ENCODE measurements at places on chromosomes 12 and 14. TPM values are rescaled to one million over a fixed set of nuclear protein-coding genes. Genes with fewer than 3 reads are reported as not detected.

DNA sequence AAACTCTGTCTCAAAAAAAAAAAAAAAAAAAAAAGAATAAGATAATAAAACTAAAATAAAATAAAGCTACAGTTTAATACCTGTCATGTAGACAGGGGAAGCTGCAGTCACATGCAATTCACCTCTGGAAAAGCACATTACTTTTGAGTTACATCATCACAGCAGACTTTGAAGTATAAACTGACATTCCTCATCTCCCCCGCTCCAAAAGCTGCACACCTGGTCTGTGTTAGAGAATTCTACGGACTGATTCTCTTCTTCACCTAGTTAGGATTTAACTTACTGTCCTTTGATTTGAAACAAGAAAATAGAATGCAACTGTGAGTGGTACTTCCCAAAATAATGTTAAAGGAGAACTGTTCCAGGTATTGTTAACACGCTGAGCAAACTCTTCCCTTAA lies 25.1 kb downstream of the SPPL3 start:
- peak; percentile 17 for DNase-seq
- no peaks in the 10 kb centered on the region for H3K4me1 ChIP-seq
- H3K27me3 ChIP-seq = no peaks in the 10 kb centered on the region

DNA sequence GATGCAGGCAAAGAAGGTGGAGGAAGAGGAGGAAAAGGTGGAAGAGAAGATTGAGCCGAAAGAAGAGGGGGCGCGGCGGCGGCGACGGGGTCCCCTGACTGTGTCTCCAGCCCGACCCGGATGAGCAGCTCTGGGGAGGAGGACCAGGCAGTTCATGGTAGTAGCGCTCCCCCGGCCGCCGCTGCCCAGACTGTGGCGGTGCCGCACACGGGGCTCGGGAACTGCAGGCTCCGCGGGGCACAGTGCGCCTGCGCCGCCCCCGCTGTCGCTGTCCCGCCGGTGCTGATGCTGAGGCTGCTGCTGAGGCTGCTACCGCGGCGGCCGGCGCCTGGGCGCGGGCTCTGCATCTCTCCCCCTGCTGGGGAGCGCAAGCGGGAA lies at the start of gene KCNH5:
Gene KCNH5, minus strand, starts transcription at position 225 of the 378 bp plus-strand sequence. CDS start 272 bp downstream, outside the sequence.
- H3K27me3 ChIP-seq = peaks cover 64% of the 10 kb centered on the region
- peak; percentile 83 for DNase-seq
- no peak within 1 kb of the TSS for H3K27ac ChIP-seq
- H3K4me3 ChIP-seq = peak within 1 kb of the TSS; percentile 79
- H3K36me3 ChIP-seq = no peaks in the 10 kb centered on the region

The SLC5A8 gene
- 0.35 TPM for total RNA-seq

The TAS2R19 gene
- 6.0 TPM for total RNA-seq

DNA sequence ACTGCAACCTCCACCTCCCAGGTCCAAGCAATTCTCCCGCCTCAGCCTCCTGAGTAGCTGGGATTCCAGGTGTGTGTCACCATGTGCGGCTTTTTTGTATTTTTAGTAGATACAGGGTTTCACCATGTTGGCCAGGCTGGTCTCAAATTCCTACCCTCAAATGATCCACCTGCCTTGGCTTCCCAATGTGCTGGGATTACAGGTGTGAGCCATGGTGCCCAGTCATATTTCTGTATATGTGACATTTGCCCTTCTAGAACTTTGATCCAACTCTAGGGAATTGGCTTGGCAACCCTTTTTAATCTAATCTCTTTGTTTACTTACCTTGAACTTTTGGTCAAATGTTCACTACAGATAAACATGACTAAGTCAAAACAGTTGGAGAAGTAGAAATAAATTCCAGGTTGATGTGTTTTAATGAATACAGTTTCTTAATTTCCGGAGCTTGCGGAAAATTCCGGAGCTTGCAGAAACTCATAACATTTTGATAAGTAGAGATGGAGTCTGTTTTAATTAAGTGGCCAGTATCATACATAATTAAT lies 11.5 kb upstream of the PEBP1 start:
- no peak overlapping the region for H3K4me3 ChIP-seq
- DNase-seq = no peak
- H3K27me3 ChIP-seq = no peaks in the 10 kb centered on the region

The NUAK1 gene
- 16.9 TPM for total RNA-seq

The FAM181A gene
- not detected for total RNA-seq

DNA sequence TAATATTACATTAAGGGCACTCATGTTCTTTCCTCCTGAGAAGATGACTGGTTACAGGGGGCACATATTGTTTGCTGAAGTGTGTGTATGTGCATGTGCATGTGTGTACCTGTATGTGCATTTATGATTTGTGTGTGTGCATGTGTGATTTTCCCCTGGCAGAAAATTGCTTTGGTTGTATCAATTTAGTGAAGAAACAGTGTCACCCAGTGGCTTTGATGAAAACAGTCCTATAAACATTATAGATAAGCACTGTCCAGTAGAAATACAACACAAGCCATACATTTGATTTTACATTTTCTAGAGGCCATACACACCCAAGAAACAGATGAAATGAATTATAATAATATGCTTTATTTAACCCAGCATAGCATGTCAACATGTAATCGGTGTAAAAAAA lies 8.6 kb downstream of the PDE3A start:
- DNase-seq = no peak
- no peak overlapping the region for H3K4me3 ChIP-seq
- H3K36me3 ChIP-seq = no peaks in the 10 kb centered on the region
- H3K27me3 ChIP-seq = peaks cover 7% of the 10 kb centered on the region

DNA sequence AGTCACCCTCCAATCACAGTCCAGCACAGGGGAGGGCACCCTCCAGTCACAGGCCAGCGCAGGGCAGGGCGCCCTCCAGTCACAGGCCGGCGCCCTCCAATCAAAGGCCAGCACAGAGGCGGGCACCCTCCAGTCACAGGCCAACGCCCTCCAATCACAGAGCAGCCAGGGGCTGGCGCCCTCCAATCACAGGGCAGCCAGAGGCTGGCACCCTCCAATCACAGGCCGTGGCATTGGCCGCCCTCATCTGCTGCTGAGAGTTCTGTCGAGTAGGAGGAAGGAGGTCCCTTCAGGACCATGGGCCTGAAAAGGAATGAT lies 26.6 kb downstream of the DDX51 start:
- no peak overlapping the region for H3K4me3 ChIP-seq
- H3K27ac ChIP-seq = no peak overlapping the region
- no peaks in the 10 kb centered on the region for H3K4me1 ChIP-seq
- peaks cover 11% of the 10 kb centered on the region for H3K36me3 ChIP-seq
- H3K27me3 ChIP-seq = no peaks in the 10 kb centered on the region
- DNase-seq = peak; percentile 65

The BEGAIN gene
- 6.6 TPM for total RNA-seq

DNA sequence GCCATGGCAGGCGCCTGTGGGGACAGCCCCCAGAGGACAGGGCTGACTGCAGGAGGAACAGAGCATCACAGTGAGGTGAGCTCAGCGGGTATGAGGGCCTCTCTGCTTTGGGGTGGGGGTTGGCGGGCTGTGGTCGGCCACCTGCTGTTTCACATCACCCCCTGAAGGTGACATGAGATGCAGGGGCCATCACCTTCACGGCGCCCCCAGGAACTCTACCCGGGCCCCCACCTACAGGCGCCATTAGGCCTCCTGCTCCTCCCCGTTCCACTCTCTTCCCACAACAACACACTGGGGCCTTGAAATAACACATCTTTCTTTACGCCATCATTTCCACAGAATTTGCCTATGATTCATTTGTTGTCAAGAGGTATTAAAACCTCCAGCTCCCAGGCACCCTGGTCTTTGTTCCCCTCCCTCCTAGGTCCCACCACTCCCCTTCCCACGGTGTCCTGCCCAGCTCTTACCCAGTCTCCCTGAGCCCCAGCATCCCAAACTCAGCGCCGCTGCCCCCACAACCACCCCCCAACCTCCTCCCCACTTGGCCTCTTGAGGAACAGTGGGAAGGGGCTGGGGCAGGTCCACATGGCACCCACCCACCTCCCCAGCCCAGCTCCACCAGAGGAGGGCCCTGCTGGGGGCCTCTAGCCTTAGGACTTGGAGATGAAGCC lies 12.7 kb upstream of the HDAC7 start:
- DNase-seq = no peak
- no peak overlapping the region for H3K4me3 ChIP-seq
- H3K27me3 ChIP-seq = no peaks in the 10 kb centered on the region

DNA sequence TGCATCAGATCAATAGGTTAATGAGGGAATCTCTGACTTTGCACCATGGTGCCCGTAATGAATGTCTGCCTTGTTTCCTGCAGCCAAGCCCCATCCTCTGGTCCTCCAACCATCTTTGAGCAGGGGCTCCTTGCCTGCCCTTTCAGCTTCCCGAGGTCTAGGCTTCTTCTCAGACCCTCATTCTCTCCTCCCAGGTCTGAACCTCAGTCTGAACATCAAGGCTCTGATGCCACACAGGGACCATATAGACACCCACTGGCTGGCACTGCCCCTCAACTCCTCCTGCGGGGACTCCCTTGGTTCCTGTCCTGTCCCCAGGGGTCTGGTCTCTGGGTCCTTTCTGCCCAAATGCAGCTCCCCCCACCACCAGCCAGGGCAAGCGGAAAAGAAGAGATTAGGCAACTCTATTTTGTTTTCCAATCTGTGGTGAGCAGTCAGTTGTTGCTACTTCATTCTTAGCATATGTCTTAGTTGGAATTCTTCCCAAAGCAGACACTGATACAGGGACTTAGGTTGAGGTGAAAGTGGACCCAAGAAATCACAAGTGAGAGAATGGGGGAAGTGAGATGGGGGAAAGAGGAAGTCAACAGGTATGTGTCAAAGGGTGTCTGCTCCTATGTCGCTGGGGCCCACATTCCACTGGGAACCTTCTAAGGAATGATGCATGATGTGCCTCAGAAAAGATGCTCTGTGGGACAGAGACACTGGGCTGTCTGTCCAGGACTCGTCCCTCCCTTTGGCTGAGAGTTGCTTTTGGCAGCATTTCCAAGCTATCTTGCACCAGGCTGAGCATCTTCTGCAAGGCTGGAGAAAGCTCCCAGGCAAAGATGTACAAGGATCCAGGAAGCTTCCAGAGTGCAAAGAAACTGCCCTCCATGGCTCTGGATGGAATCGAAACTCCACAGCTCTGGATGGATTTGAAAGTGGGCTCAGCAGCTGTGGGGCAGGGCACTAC lies 1096.5 kb upstream of the TMEM132C start:
- no peaks in the 10 kb centered on the region for H3K27me3 ChIP-seq
- H3K27ac ChIP-seq = no peak overlapping the region
- no peak for DNase-seq

The TRAFD1 gene
- 35.6 TPM for total RNA-seq

The TMEM229B gene
- 1.6 TPM for total RNA-seq

- no peaks in the 10 kb centered on the region for H3K36me3 ChIP-seq
- H3K27me3 ChIP-seq = no peaks in the 10 kb centered on the region
- DNase-seq = peak; percentile 71
- no peak overlapping the region for H3K4me3 ChIP-seq
- peaks cover 10% of the 10 kb centered on the region for H3K4me1 ChIP-seq
Measured at GRCh38 chr12:85575120-85576096, 260.8 kb downstream of the RASSF9 start.

Measured in GM23338 (cell line).